ENCODE measurements at places on chromosomes 13 and 19.
A peak's percentile ranks its signal among the peaks of the same experiment; 100 is the strongest.

- DNase-seq, result no peak
These were observed 707.5 kb downstream of the SLITRK6 start for GRCh38 chr13:85091631-85092234.

- no peak for DNase-seq
These were observed 12.1 kb downstream of the ZBTB7A start for GRCh38 chr19:4054441-4055208.

DNA sequence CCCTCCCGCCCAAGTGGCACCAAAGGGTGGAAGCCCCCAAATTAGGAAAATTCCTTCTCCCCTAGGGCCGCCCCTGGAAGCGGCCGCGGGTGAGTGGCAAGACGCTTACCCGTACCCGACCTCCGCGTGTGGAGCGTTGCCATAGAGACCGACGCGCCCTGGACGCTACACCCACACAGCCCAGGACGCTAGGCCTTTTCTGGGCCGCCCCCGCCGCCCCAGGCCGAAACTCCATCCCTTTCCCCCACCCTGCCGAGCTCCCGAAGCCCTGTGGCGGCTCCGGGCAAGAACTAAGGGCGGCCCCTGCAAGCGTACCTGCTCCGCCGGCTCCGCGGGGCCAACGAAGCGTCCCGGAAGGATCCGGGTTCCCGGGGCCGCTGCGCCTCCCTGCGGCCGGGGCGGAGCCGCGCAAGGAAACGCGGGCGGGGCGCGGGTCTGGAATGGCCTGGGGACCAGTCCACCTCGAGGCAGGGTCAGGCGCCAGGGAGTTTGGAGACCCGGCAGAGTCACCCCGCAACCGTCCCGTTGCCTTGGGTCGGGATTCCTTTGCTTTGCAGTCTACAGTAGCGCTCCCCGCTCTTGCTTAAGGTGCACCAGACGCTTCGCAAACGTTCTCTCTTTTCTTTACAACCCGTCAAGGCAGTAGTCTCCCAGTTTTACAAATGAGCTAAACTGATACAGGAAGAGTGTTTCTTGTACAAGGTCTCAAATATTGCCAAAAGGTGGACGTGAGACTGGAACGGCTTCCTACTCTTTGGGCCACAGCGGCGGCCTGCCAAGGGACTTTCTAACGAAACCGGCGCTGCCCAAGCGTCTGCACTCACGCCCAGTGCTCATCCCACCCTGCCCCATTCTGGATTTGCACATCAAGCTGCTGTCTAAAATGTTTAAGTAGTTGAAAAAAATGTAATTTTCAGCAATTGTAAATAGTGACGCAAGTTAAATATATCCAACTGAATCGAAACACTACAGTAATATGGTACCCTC lies at the start of gene NEK5:
Gene NEK5 (minus strand): TSS at position 360 of the 987 bp plus-strand sequence. CDS start 1,591 bp downstream, outside the sequence.
- DNase-seq, result peak; percentile 25

DNA sequence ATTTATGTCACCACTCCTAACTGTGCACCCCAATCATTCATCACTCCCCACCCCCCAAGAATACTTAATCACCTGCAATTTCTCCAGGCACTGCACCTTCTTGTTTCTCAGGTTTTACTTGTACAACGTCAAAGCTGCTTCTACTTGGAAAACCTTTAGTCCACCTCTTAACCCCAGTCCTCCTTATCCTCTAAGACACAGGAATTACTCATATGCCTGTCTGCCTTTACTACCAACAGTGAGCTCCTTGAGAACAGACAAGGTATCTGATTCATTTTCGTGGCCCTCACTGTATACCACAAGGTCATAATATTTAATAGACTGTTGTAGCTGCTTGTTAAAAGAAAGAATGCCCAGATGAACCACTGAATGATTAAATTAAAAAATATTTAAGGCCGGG lies 21.0 kb upstream of the NDFIP2 start:
- DNase-seq, result no peak

DNA sequence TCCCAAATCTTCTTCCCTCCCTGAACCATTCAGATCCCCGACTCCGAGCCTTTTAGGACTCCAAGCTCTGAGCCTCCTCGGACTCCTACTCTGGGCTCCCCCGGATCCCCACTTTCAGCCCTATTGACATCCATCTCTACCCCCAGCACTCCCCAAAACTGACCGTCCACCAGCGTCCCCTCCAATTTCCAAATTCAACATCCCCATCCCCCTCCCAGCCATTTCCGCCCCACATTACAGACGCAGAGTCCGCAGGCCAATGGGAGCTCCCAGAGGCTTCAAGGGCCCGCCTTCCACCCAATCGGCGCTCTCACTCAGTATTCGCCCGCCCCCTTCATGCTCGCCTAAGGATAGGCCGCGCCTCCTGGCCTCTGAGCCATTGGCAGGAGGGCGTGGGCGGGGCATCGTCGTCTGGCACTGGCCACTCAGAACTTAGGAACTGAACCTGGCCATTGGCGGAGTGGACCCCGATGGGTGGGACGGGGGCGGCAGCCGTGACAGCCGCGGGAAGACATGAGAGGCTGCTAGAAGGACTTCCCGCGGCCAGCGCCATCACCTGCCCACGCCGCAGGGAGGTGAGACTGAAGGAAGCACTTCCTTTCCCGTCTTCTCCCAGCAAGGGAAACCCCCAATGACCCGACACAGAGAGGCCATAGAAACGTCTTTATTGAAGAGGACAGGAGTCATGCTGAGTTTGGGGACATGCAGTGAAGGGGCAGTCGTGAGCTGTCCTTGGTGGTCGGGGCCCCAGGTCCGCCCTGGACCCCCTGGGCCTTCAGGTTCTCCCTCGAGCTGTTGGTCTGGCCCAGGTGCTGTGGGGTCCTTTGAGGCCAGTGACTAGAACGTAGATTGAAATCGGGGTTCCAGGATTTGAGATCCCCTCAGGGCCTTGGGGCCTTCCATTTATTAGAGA lies at the start of gene ALKBH6:
Gene ALKBH6 (minus strand): TSS at position 202 of the 913 bp plus-strand sequence. CDS start 816 bp downstream, outside the sequence.
- DNase-seq, result peak; percentile 99

DNA sequence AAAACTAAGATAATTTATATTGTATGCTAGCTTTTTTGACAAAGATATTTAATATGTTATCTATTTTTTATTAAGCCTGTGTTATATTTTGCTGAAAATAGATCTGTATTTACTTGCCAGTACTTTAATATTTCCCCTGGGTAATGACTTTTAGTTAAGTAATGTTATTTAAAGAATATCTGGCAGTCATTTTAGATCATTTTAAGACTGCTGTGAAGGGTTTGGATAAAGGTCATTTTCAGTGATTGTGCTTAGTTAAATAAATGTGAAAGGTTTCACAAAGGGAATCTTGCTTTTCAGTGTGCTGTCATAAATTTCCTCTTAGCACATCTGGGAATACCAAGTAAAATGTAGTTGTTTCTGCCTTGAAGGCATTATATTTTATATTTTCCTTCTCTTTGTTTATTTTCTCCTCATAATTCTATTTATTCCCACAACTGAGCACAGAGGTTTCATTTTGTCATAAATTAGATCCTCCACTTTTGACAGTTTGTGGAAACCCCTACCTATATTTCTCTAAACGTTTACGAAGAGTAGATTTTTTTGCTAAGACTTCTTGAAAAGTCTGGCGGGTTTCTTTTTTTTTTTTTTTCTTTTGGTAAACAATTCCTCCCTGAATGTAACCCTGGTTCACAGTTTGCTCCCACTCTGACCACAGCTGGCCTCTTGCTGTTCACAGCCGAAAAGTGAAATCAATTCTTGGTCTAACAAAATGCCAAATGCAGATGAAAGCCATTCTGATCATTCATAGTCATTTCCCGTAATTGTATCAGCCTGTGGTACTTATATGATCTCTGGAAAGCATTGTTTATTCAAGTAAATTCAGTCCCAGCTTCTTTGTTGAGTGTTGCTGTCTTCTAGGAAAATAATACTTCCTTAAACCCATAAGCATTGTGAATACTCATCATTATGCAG lies 87.8 kb downstream of the MAB21L1 start:
- no peak for DNase-seq

- DNase-seq, result peak; percentile 6
These were observed 8.7 kb upstream of the SERPINE3 start for GRCh38 chr13:51330791-51331190.

- DNase-seq, result no peak
These were observed 477 bp upstream of the PLEKHF1 start for GRCh38 chr19:29664753-29665214.

DNA sequence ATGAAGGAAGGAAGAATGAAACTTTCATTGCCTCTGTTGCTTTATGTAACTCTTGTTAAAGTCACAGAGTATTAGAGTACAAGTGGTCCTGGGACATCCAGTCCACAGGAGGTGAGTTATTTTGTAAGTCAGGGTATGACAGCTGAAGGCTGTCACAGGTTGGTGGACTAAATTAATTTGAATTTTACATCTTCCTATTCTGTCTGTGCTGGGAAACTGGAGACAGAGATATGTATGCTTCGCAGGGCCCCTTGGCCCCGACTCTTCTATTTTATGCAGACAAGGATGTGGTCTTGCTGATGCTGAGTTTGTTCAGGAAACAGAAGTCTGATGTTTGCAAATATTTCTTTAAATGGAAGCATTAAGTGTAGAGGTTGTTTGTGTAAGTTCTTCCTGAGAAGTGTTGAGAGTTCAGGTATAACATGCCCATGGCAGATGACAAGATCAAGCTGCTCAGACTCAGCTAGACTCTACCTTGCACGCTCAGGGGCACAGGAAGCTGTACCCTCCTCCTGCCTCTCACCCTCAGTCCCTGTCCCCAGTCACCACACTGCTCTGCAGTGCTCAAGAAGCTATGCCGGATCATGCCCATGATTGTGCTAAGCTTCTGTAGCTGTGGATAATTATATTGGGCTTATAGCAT lies 23.4 kb downstream of the RASL11A start:
- no peak for DNase-seq

GRCh38 chr19:35533201-35533821 lies at the start of gene GAPDHS:
TSS of gene GAPDHS (plus strand) at chr19:35533456. CDS start at chr19:35533528, 72 bp downstream.
- DNase-seq, result no peak

DNA sequence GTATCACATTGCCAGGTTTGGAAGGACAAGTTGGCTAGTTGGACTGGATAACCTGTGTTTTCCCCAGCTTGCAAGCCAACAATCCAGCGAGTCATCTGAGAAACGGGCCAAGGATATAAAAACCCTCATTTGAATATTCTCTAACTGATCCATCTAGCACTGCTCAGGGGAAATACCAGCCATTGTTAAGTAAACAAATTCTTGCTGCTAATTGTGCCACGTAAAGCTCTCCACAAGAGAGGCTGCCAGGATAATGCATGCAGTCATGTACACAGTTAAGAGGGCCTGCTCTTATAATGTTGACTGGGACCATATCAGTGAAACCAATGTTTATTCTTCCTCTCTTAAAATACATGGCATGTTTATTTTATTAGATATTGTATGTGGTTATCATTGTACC lies 663.2 kb upstream of the SGCG start:
- no peak for DNase-seq

DNA sequence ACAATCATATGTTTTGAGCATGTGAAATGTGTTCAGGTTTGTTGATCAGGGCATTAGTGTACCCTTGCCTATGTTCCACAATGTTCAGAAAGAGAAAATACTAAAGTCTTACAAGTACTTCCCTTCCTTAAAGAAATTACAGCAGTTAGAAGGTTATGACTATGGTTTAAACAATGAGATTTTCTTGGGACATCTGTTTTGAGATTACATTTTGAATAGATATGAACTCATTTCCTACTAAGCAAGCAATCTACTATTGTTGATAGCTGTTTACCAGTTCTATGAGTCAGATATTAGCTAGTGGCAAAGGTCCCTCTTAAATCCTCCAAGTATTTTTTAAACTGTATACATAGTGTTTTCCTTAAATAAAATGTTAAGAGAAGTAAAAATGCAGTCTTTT lies 241.3 kb downstream of the DACH1 start:
- DNase-seq, result no peak

- no peak for DNase-seq
These were observed 383.7 kb downstream of the HS6ST3 start for GRCh38 chr13:96473526-96474180.

- no peak for DNase-seq
These were observed 17.8 kb downstream of the ZNF507 start for GRCh38 chr19:32363175-32363574.

GRCh38 chr19:30017172-30017571 lies 75.1 kb downstream of the URI1 start:
- no peak for DNase-seq

Data from CD14-positive monocyte (primary cell).